Activated naive CD8-positive, alpha-beta T cell treated with anti-CD3 and anti-CD28 coated beads for 36 hours (primary cell): ENCODE measurements at places on chromosomes 2 and 18. TPM values are rescaled to one million over a fixed set of nuclear protein-coding genes. Genes with fewer than 3 reads are reported as not detected.

Gene RFX8
- total RNA-seq: not detected

Gene DNAJC10
- 57.0 TPM for total RNA-seq

Gene FEV
- not detected for total RNA-seq

Gene KHK
- total RNA-seq: 12.8 TPM

Gene CPLX4
- not detected for total RNA-seq

Gene MRO
- not detected for total RNA-seq
